ENCODE measurements at places on chromosomes 5 and 9.

GRCh38 chr5:119290161-119290569, 65.7 kb upstream of the TNFAIP8 start:
- no peak for DNase-seq

DNA sequence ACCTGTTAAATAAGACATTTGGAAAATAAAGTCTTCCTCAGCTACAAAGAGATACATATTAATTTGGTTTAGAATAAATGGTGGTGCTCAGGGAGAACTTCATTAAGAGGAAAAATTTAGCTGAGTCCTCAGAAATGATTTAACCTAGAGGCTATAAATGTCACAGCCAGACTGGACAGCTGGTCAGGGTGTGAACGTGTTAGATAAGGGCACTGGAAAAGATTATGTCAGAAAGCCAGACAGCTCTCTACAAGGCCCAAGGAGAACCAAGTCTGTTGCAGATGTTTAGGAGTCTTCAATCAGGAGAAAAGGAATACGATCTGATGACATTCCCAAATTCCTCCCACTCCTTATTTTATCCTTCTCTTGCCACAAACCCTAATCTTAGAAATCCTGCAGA, 265.2 kb downstream of the MAT2B start:
- DNase-seq: no peak

GRCh38 chr5:68368311-68369022, 152.9 kb downstream of the PIK3R1 start:
- no peak for DNase-seq

DNA sequence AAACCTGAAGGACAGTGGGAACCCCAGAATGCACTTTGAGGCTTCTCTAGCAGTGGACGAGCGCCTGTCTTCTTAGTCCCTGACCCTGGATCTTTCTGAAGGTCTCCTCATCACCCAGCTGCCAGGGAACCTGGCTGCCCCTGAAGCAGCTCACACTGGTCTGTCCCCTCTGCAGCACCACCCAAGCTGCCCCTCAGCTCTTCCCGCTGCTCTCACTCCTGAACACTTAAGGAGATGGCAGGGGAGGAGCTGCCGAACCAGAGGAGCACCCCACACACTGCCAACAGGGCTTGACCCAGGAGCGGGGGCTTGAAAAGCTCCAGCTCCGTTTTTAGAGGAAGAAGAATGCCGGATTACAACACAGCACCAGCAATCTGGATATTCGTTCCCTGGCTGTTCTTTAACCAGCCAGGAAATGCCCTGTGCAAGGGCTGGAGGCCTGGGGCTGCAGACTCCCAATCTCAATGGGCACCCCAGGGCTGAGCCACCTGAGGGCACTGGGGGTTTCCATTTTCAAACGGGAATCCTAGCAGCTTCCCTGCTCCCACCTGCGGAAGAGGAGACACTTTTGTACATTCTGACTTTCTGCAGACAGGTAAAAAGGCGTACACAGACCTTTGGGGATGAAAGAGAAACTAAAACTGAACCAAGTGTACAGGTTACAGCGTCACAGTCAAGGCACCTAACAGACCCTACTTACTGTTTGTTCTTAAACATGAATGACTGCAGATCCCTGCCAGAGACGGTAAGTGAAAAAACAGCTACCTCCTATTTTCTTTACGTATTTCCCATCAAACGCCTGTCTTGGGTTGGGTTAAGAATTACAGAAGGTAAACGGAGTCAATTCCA, 36.3 kb downstream of the GOLM1 start:
- DNase-seq: no peak

DNA sequence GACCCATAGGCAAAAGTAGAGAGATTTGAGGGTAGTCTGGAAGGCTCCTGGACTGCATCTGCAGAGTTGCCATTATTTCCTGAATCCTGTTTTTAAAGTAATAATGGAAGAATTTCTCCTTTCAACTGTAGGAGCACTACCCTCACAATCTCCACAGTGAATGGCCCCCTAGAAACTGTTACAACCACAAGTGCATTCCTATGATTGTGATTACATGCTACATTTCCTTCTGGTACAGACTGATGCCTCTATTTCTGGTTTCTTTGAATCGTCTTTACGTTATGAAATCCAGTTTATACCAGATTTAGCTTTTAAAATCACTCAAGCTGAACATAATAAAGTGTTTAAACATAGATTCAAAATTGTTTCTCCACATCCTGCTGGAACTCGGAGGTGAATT, 49.4 kb downstream of the FRMPD1 start:
- DNase-seq: no peak

Data from stimulated activated CD8-positive, alpha-beta memory T cell treated with anti-CD3 and anti-CD28 coated beads, Interleukin-4, amount 100 ng/mL, for 24 hours (primary cell).